CMK (cell line): ENCODE measurements at places on chromosomes 12 and 14.

GRCh38 chr12:106841510-106842302, 67.2 kb downstream of the RIC8B start:
- no peak for DNase-seq

GRCh38 chr14:75123991-75124390, 2.9 kb downstream of the NEK9 start:
- no peak for DNase-seq

DNA sequence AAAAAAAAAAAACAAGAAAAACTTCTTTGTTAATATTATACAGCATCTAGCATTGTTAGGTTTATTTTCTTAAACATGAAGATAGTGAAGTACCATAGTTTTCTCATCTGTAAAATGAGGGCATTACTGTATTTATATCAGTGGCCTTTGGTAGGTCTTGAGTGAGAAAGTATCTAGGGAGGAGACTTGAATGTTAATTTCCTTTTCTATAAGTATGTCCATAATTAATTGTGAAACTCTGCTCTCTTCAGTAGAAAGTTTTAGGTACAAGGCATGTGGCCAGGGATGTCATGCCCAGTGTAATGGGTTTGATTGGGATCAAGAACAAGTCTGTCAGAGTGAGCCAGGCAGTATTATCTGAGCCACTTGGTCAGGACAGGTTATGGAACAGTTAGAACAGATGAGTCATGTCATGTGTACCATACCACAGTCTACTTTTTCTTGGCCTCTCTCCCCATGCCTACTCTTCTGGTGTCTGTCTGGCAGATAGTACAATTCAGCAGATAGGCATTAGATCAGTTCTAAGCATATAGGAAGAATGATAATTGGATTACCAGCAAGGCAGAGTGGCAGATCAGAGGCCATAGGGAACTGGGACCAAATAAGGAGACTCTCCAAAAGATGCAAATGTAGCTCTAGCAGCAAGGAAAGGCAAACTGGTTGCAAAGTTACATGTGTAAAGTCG, 30.4 kb downstream of the FBXO34 start:
- DNase-seq = no peak

DNA sequence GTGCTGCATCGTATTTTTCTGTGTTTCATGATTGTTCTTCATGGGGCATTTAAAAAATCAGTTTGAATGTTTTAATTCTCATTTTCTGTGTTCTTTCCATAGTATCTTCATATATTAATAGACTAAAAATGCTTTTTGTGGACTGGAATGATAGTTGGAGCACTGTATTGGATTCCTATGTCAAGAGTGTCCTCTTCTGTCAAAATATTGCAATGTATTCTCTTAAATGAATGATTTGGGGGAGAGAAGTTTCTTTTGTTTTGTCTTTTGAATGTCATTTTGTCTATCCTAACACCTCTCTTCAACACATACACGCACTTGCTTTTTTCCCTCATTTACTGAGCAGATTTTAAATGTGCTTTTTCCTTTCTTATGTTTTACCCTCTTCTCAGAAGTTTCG, 4.7 kb upstream of the EIF2S3B start:
- DNase-seq = no peak

DNA sequence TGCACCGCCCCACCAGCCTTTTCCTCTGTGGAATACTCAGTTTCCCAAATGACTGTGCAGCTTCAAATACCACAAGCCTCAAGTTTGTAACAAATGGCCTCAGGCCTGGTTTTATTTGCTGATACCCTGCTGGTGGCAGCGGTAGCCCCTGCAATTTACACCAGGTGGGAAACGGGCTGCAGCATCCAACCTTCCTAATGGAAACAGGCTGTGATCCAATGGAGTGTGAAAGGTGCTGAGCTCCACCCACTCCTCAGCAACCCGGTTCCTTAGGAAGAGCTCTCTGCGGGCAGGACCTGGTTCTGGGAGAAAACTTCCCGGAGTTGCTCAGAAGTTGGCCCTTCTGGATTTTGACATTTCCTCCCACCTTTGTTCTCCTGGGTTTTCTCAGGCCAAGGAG, 41.7 kb upstream of the LTA4H start:
- DNase-seq = no peak
